ENCODE measurements at places on chromosomes 16 and 17. TPM values are rescaled to one million over a fixed set of nuclear protein-coding genes. Genes with fewer than 3 reads are reported as not detected.
A peak's percentile ranks its signal among the peaks of the same experiment; 100 is the strongest.

KRT40 gene
- not detected for polyA plus RNA-seq

KRTAP4-8 gene
- not detected for polyA plus RNA-seq

PRPF8 gene
- polyA plus RNA-seq: 79.1 TPM

GRCh38 chr17:35460354-35460851, 11.8 kb upstream of the SLFN13 start:
- DNase-seq: peak; percentile 23

DNA sequence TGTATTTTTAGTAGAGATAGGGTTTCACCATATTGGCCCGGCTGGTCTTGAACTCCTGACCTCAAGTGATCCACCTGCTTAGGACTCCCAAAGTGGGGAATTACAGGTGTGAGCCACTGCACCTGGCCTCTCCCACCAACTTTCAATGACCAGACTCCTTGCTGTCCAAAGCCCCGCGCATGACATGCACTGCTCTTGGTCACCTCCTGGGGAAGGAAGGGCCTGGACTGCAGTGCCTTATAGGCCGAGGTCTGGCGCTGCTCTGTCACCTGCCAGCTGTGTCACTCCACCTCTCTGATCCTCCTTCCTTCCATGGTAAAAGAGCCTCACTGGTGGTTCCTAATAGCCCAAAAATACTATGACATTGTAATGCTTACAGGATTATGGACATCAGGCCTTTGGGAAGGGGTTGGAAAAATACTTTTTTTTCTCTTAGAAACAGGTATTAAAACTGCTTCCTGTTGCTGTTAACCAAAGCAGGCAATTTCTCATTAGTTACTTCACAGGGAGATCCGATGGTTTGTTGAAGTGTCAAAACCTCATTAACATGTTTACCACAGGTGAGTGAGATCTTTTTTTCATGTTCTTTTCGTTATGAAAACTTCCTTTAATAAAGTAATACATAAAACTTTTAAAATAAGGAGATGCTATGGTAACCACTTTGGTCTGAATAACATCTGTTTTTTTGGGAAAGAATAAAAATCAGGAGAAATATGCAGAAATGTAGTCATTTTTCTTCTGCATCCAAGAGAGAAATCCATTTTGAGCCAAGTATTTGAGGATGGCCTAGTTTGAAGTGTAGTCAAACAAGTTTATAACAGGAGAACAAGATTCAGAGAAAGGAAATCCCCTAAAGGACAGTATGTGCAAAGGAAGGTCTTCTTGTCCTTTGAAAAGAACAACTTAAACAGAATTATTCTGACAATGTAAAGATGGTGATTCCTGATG, 35.5 kb downstream of the GRB7 start:
- DNase-seq: no peak

- no peak for DNase-seq
These were observed 1.5 kb upstream of the ARHGDIG start for GRCh38 chr16:278863-279366.

DNA sequence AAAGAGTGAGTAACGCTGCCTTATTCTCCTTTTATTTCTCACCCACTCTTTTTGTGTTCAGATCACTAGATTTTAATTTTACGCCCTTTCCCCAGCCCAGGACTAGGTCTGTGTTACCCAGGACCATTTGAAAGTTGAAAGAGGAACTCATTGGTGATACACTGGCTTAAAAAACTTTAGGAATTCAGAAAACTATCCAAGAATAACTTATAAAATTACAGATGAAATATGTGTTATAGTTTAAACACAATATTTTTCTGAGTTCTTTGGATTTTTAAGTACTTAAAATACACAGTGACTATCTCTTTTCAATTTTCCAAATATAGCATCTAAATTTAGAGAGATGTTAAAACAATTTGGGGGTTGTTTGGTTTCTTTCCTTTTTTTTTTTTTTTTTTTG, 385.2 kb downstream of the CDH13 start:
- DNase-seq: no peak

GRCh38 chr17:63537001-63537400, 13.3 kb upstream of the DCAF7 start:
- no peak for DNase-seq

DNA sequence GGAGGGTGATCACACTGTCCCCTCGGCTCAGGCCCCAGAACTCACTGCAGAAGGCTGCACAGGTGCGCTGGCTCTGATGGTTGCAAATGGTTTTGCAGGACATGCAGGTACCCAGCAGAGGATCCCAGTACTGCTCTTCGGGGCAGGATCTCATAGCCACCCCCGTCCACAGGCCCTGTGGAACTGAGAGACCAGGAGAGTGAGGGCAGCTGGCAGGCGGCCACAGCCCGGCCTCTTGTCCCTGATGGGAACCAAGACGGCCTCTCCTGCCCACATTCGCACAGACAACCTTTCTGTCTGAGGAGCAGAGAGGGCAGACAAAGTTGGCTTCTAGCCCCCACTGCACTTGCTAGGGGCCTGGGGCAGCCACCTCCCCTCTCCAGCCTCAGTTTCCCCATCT, 19.5 kb downstream of the TNFRSF13B start:
- no peak for DNase-seq

DNA sequence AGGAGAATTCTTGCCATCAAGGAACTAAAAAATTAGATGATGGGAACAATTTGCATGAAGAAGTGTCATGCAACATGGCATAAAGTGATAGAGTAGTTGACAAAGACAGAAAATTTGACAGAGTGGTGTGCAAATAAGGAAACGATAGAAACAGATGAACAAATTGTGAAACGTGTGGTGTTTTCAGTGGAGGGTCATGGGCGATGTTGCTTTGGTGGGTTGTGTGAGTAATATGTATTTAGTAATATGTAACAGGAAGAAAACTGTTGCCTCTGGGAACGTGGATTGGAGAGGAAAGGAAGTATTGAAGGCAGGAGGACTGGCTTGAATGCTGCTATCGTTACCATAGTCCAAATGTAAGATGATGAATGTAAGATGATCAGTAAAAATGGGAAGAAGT, 3.6 kb downstream of the COX10 start:
- no peak for DNase-seq

- DNase-seq: no peak
These were observed 52.2 kb upstream of the MED9 start for GRCh38 chr17:17424552-17424951.

- DNase-seq: no peak
These were observed 74.5 kb upstream of the METRNL start for GRCh38 chr17:83004791-83005380.

DNA sequence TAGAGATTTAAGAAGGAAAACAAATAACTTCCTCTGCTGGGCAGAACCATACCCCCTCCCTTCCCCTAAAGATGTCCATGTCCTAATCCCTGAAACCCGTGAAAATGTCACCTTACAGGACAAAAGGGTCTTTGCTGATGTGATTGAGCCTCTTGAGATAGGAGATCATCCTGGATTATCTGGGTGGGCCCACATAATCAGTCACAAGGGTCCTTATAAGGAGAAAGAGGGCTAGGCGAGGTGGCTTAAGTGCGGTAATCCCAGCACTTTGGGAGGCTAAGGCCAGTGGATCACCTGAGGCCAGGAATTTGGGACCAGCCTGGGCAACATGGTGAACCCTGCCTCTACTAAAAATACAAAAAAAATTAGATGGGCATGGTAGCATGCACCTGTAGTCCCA, 12.0 kb upstream of the SLC39A11 start:
- DNase-seq: no peak

DNA sequence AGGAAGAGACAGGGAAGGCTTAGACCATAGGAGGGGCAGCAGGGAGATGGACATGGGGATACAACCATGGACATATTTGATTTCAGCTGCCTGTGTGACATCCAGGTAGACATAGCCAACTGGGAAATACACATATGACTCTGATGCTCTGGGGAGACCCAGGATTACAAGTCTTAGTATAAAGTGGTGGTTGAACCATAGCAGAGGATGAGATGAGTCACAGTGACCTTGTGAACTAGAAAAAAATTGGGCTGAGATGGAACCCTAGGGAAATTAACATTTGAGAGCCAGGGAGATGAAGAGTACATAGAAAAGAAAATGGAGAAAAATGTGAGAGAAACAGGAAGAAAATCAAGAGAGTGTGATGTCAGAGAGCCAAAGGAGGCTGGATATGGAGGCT, 10.2 kb downstream of the MARCHF10 start:
- DNase-seq: no peak

DNA sequence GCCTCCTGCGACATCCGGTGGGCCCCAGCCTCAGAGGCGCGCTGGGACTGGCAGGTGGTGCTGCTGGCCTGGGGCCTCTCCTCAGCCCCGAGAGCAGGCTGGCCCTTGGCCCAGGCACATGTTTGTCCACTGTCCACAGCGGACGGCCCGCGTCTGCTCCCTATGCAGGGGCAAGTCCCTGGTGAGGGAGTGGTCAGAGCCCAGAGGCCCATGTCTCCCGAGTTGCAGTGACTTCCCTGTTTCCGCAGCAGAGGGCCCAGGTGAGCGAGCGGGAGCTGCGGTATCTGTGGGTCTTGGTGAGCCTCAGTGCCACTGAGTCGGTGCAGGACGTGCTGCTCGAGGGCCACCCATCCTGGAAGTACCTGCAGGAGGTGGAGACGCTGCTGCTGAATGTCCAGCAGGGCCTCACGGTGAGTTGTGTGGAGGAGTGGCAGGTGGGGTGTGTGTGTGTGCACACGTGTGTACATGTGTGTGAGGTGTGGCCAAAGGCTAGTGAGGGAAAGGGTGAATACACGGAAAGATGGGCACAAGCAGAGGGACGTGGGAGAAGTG, 10.4 kb downstream of the IL34 start:
- no peak for DNase-seq

- DNase-seq: no peak
These were observed 41.4 kb downstream of the ACTG1 start for GRCh38 chr17:81470944-81471817.

DNA sequence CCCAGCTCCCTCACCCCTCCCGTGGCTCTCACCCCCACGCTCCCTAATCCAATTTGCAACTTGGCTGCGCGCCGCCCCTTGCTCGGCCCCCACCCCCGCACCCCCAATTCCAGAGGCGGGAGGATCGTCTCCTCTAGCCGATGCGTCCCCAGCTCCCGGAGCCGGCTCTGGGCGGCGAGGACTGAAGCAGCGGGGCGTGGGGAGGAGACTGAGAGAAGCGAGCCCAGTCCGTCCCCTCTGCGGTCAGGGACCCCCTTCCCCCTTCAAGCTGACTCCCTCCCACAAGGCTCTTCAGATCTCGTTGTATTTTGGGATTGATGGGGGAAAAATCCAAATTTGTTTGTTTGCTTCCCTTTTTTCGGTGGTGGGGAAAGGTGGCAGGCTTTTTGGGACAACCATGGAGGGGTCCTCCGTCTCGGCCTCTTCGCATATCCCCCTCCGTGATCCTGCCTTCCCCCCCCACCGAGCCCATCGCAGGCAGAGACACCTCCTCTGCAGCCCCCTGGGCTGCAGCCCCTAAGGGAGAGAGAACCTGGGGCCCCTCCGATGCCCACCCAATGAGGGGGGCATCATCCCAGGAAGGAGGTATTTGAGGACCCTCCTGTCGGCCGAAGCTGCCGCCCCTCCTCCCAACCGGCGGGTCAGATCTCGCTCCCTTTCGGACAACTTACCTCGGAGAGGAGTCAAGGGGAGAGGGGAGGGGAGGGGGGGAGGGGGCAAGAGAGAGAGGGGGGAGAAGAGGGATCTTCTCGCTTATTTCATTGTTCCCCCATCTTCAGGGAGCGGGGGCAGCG, 466 bp downstream of the NEUROD2 start:
- DNase-seq: no peak

- DNase-seq: peak; percentile 16
These were observed 3.7 kb downstream of the HPR start for GRCh38 chr16:72066747-72067146.

DNA sequence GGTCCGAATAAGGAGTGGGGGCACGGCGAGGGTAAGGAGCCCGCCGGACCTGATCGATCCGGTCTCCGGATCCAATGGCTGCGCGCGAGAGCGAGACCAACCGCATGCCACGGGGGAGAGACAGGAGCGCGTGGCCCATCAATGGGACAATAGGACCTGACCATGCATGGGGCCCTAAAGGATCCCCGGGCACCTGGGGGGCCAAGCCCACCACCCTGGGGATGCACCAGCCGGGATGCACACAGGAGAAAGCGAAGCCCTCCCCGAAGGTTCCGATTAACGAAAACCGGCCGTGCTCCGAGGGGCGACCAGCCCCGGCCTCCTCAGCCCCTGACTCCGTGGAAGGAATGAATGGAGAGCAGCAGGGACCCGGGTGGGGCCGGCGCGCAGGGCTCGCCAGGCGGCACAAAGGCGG, 525 bp downstream of the JPT1 start:
- no peak for DNase-seq

DNA sequence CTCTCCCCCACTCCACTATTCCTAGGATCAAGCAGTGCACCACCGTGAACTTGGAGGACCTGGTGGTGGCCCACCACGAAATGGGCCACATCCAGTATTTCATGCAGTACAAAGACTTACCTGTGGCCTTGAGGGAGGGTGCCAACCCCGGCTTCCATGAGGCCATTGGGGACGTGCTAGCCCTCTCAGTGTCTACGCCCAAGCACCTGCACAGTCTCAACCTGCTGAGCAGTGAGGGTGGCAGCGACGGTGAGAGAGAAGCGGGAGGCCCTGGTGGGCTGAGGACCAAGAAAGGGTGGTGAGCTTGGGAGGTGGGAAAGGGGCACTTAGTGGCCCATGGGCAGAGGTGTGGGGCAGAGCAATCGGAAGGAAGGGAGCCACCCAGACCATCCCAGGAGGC, 16.6 kb downstream of the ACE start:
- DNase-seq: no peak

DNA sequence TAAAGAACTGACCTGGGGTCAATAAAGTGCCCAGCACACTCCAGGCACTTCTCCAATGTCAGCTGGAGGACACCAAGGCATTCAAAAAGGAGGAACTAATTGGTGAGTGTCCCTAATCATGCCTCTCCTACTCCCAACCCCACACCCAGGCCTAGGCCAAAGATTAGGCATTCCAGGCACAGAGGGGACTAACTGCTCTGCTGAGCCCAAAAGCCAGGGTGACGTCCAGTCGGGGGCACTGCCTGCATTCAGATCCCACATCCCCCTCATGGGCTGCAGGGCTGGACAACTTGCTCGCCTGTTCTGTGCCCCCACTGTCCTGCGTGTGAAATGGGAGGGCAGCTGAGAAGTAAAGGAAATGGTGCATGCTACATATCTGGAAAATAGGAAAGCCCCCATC, 115.4 kb downstream of the DYNLRB2 start:
- DNase-seq: no peak

- no peak for DNase-seq
These were observed 12.2 kb downstream of the VASN start for GRCh38 chr16:4383591-4384444.

- no peak for DNase-seq
These were observed 23.8 kb downstream of the MPRIP start for GRCh38 chr17:17066021-17066420.

GRCh38 chr17:67950945-67951344, 45.3 kb downstream of the C17orf58 start:
- DNase-seq: no peak

DNA sequence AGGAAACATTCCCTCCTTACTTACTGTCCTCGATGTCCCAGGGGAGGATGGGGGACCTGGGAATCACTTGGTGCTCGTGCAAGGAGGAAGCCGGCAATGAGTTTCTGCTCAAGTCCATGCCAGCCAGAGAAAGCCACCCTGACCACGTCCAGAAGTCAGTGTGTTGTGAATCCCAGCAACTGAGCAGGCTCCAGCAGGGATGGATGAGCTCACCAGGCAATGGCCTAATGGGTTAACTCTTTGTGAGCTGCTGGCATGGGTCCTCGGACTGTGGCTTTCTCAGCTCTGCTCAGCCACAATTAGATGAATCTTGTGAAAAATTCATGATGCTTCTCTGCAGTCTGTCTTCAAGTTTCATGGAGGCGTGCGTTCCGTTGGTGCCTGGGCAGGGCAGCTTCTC, at the start of gene PIRT:
PIRT (minus strand) TSS at position 167 of the 400 bp plus-strand sequence. CDS start 12,442 bp downstream, outside the sequence.
- DNase-seq: no peak
